PC-9 (cell line): ENCODE measurements at places on chromosomes 5 and 9.

DNA sequence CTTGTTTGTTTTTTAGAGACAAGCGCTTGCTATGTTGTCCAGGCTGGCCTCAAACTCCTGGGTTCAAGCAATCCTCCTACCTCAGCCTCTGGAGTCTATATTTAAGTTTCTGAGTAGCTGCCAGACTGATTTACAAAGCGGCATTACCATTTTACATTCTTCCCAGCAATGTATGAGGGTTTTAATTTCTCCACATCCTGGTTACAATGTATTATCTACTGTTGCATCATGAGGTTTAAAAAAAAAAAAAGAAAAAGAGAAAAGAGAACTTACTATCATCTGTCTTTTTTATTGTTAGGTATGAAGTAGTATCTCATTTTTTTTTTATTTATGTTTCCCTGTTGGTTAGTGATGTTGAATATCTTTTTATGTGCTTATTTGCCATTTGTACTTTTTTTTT is 18.9 kb upstream of the CLINT1 start:
- no peak for DNase-seq

- no peak for DNase-seq
Measured at GRCh38 chr5:34452170-34452828, 203.8 kb upstream of the RAI14 start.

- no peak for DNase-seq
Measured at GRCh38 chr9:21904371-21904770, 89.8 kb downstream of the CDKN2A start.

DNA sequence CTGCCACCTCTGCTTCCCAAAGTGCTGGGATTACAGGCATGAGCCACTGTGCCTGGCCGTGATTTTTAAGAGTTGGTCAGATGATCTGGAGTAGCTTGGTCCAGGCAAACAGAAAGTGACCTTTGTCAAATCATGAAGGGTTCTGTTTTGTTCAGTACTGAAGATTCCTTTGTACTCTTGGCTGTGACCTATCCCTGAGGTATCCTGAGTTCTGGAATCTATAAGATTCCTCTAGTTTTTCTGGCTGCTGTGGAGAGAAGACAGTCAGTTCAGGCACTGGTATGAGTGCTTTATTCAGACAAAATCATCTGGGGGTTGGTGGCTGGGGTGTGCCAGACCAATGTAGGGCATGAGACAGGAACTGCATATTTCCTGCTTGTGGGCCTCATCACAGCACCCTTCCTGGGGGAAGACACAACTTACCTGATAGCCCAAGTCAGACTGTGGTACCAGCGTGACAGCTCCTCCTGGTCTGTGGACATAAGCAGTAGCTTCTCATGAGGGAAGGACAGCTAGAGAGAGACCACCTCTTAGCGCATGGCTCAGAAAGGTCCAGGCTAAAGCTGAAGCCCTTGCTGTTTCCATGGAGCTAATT is 3.1 kb downstream of the ARHGEF39 start:
- no peak for DNase-seq

DNA sequence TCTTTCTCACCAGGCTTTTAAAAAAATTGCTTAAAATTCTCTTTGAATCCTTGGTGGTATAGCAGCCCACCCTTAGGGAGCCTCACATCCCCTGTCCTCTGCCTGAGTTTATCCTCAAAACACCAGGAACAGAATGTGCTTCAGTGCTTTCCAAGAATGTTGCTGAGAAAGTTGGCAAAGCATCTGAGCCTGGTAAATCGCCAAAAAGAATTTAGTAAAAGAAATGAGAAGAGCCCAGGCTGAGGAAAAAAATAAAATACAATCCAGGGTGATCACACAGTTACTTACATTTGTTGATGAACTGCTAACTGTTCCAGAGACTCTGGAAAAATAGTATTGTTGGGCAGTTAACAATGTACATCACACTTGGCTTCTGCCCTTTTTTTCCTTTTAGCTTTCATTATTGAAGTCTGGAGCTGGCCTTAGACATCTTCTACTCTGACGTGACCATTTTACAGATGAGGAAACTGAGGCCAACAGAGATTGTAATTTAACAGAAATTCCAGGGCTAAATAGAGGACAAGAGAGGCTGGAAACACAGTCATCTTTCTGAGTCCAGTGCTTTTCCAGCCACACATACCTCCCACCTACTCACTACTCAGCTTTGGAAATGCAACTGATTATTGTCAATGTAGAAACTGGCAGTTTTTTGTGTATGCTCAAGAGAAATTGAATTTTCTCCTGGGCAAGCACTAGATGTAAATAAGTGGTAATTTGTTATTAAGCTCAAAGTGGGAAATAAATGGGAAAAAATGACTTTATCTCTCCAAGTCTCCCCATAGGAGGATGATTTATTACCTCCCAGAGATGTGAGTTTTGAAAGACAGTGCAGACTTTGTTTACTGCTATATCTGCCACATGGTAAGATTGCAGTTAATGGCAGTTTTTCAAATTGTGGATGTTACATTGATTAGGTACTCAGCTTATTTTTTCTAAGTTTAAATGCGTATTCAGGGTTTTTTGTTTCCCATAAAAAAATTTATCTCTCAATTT is 86.7 kb upstream of the ALDH1A1 start:
- DNase-seq, result no peak

DNA sequence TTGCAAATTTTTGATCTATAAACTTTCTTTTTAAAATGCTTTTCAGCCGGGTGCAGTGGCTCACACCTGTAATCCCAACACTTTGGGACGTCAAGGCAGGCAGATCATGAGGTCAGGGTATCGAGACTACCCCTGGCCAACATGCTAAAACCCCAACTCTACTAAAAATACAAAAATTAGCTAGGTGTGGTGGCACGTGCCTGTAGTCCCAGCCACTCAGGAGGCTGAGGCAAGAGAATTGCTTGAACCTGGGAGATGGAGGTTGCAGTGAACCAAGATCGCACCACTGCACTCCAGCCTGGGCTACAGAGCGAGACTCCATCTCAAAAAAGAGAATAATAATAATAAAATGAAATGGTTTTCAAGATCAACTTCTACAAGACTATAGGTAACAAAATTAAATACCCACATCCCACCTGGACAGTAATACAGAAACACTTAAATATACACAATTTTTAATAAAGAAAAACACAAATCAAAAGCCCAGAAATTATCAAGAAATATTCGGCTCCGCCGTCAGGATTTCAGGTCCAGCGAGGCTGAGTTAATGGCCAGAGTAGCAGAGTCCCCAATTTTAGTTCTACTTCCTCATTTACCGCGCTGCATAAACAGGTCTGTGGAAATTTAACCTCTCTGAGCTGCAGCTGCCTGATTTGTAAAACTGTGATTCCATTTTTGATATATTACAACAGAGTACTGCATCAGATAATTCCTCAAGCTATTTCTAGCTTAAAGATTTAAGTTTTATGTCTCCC is 4.0 kb downstream of the TUT7 start:
- no peak for DNase-seq

DNA sequence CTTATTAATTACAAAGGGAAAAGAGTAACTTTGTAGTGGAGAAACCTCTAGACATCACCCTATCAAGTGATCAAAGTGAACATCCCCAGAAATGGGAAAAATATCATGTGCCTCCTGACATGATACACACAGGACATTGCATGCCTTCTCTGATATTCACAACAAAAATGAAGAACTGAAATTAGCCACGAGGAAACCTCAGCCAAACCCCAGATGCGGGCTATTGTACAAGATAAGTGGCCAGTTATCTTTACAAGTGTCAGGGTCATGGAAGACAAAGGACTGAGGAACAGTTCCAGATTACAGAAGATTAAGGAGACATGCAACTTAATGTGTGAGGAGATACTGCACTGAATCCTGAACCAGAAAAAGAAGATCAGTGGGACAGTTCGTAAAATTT is 23.8 kb upstream of the NPM1 start:
- no peak for DNase-seq

DNA sequence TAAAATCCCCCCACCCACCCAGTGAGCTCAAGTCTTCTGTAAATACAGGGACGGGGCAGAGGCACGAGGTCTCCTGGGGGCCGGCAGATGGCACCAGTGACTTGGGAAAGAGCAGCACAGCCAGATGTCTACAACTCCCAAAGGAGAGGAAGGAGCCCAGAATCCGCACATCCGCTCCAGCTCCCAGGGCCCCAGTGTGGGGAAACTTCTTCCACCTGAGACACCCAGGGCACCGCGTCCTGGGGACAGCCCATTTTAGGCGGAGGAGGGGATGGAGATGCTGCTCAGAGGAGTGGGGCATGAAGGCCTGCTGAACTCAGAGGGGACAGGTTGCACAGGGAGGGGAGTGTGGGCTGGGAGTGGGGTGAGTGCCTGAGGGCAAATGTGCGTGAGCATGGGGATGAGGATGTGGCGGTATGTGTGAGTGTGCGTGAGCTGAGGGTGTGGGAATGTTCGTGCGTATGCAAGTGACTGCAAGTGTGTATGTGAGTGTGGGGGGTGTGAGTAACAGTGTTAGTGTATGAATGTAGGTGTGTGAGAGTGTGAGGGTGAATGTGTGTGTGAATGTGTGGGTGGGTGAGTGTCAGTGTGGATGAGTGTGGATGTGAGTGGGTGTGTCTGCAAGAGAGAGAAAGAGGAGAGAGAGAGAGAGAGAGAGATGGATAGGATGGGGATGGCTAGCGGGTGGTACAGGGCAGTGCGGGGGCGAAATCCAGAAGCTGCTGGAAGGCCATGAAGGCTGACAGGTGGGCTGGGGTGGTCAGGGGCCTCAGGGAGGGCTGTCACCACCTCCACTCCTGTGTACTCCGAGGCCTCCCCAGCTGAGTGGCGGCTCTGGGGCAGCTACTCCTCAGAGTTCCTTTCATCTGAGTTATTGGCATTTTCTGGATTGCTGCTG is 63.5 kb downstream of the DUSP1 start:
- no peak for DNase-seq

GRCh38 chr9:110814159-110814558 is 145.6 kb downstream of the MUSK start:
- DNase-seq, result peak; percentile 55

DNA sequence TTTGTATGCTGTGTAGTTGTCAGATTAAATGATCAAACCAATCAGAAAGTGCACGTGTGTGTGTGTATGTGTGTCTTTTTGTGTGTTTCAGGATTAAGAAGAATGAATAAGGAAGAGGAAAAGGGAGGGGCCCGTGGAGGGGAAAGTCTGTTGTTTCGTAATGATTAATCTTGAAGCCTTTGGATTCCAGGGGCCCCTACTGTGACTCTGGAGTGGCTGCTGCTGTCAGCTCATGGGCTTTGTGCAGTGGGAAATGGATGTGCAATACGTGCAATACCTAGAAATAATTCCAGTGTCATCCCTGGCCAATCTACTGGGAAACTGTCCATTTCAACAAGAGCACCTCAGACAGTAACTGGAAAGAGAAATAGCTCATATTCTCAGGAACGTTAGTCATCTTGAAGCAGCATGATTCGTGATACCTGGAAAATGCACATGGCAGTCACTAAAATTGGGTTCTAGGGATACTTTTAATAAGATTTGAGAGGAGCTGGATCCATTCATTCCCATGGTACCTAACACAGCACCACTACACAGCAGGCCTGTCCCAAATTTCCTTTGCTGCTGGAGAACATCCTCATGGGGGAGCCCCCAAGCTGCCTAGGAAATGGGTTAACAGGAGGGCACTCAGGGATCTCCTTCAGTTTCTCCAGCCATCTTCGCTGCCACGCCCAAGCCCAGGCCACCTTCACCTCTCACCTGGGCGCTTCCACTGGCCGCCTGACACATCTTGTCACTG is 186.3 kb downstream of the NR3C1 start:
- no peak for DNase-seq

GRCh38 chr5:79924936-79925893 is 65.8 kb downstream of the MTX3 start:
- DNase-seq, result no peak

- DNase-seq, result no peak
Measured at GRCh38 chr5:164671640-164672039, 1166.2 kb downstream of the MAT2B start.

GRCh38 chr9:38388283-38389223 is 3.9 kb upstream of the ALDH1B1 start:
- DNase-seq, result no peak

GRCh38 chr9:76594764-76595424 is 135.9 kb downstream of the GCNT1 start:
- DNase-seq, result no peak
